Stimulated activated CD4-positive, alpha-beta T cell treated with anti-CD3 and anti-CD28 coated beads, Interleukin-1b, Interleukin-23, amount 100 ng/mL, for 4 hours (primary cell): ENCODE measurements at places on chromosomes 11 and 22.

DNA sequence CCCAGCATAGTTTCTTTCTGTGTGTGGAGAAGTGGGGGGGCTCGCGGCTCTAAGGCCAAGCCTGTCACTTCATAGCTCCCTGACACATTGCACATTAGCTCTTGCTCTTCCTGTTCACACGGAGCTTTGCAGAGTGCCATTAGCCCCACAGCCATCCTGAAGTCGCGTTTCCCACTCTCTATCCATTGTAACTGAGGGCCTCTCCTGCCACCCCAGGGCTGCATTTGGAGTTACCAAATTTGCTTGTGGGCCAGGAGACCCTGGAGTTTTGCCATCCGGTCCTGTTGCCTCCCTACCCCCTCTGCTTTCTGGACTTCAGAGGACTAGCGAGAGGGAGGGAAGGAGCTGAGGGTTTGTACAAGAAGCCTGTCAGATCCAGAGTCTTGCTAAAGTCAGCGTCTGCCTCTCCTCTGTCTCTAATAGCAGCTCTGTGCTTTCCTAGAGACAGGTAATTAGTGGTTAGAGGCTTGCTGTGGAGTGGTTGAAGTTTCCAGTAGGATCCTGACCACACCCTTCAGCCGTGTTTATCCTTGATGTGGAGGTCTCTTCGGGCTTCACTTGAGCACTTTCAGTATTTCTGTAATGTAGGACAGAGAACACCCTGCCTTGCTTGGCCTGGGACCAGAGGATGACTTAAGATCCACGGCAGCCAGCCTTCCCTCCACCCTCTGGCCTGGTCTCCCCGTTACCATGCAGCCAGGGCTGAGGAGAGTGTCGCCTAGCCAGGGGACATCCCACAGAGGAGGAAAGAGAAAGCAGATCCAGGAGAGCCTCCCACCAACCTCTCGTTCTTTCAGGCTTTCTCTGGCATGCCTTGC, 14.1 kb downstream of the DCPS start:
- no peak for DNase-seq

DNA sequence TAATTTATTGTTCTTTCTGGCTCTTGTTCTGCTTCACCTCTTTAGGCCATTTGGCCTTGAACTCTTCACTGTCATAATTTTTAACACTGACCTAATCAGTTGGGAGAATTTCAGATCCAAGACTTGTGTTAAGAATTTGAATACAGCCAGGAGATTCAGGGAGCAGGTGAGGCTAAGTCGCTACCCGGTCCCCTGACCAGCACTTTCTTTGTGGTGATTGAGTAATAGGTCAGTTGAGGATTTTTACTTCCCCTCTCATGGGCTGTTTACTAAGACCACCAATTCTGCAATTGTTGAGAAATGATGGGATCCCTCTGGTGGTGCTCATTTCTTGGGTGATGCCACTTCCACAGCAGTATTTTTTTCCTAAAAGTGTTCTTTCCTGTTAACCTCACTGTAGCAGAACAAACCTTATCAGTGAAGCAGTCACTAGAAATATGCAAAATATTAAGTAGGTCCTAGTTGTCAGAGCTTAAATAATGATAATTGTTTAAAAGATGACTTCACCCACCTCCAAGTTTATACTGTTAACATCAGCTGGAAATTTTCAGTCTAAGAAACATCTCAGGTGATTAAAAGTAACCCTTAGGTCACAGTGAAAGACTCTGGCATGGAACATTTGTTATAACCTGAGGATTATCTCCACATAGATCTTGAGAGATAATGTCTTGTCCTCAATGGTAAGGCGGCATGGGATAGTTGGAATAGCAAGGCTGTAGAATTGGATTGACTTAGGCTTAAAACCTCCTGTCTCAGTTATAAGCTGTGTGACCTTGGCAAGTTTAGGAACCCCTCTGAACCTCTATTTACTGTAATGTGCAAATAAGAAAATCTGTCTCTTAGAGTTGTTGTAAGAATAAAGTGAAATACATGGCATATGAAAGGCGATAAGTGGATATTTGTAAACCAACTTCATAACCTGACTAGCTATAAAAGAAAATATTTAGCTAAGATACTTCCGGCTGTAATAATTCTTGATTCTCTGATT, 41.3 kb downstream of the POLD3 start:
- no peak for DNase-seq

GRCh38 chr11:72293910-72294615, 50.1 kb upstream of the PHOX2A start:
- DNase-seq, result no peak

DNA sequence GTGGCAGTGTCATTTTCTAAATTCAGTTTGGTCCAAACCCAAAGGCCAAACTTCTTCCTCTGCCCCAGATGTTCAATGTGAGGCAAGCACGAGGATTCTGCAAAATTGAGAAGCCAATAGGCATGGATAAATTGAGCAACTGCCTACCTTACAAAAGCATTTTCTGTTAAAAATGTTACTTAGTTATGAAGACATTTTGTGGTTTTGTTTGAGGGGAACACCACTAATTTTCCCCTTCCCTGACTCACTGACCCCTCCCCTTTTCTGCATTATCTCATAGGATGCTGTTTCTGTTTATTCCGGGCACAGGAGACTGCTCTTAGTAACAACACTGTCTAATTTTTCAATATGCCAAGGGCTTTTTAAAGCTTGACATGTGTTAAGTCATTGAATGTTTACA, 462.8 kb downstream of the INSC start:
- no peak for DNase-seq

GRCh38 chr11:95698676-95699557, 90.7 kb downstream of the FAM76B start:
- no peak for DNase-seq

- no peak for DNase-seq
These were observed 14.5 kb upstream of the CAVIN3 start for GRCh38 chr11:6334806-6335205.

DNA sequence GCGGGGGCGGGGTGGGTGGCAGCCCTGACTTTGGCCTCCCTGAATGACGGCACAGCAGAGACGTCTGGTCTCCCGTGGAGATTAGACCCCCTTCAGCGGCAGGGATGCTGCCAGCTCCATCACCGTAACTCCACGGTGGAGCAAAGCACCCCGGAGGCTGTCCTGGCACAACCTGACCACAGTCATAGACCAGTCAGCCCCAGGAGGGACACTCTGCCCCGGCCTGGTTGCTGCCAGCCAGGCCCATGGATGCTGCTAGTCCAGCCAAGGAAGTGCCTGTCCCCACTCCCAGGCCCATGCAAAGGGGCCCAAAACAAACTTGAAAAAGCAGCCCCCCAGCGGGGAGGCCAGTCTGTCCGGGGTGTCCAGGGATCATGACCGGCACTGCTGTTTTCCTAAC, 11.5 kb upstream of the ANO1 start:
- DNase-seq, result no peak

GRCh38 chr22:35840302-35840739, 122.6 kb downstream of the APOL5 start:
- no peak for DNase-seq

DNA sequence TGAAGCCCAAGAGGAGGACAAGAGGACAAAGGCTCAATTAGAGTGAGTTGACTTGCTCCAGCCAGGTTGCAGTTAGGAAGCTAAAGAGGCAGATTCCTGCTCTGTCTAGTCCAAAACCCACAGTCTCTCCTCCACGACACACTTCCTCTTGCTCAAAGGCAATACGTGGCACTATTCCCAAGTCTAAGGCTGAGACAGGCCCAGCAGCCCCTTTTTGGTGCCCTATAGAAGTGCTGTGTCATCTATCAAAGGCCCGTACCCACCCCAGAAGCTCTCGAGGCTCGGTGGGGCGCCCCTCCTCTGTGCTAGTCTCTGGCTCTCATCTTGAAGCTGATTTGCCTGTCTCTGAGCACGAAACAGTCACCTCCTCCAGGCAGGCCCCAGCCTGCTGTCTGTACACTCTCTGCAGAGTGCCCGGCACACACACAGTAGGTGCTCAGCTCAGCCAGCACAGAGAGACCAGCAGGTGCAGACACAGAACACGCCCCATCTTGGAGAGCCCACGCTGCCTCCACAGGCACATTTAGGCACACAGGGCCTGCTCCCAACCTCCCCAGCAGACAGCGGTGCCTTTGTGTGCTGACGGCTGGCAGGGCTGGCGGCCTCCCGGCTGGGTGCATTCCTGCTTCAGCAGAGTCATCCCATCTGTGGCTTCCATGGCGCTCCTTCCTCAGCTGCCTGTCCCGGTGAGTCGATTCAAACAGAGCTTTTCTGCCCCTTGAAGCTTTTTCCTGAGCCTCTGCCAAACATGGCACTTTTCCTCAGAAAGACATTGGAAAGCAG, 52.8 kb downstream of the MYH9 start:
- DNase-seq, result no peak

- DNase-seq, result no peak
These were observed 24.6 kb downstream of the MYBPC3 start for GRCh38 chr11:47327949-47328348.

DNA sequence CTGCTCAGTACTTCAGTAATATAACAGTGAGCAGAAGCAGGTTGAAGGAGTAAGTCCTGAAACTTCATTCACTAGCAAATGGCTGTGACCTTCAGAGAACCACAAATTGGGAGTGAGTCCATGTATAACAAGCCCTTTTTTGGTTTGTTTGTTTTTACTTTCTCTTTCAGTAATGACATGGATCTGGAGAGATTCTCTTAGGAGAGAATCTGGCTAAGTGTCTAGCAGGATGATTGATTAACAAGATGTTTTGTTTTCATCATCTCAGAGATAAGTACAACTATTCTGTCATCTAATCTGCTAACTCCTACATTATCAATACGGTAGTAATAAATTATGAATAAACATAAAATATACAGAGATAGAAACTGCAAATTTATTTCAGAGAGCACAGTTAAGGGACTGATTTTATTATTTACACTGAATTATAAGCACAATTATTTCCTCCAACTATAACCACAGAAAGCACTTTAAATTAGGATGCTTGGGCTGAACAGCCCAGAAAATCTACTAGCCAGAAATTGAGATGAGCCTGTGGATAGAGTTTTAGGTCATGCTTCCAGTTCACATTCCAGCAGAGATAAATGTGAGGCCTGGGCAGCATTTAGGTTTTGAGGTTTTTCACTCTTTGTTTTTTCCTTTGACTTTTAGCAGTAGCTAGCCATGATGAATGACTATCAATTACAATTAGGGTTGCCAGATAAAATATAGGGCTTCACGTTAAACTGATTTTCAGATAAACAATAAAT, 429.3 kb upstream of the FAT3 start:
- DNase-seq, result no peak

DNA sequence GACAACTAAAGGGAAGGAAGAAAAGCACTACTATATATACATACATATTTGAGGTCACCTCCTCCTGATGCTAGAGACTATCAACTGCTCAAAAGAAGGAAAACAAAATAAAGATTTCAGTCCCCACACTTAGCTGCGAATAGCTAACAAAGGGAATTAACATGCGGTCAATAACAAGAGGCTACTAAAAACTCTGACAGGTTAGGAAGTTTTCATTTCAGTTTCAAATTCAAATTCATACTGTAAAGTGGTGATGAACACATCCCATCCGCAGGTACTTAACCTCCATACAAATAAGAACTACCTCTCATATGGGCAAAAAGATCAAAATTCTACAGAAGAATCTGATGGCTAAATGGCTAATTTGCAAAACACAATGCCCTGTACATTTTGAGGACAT, 2.6 kb downstream of the NAP1L4 start:
- no peak for DNase-seq

- DNase-seq, result no peak
These were observed 13.3 kb downstream of the CSNK1E start for GRCh38 chr22:38303974-38304373.

GRCh38 chr11:84333221-84333620, 1047.1 kb upstream of the CCDC90B start:
- DNase-seq, result no peak

DNA sequence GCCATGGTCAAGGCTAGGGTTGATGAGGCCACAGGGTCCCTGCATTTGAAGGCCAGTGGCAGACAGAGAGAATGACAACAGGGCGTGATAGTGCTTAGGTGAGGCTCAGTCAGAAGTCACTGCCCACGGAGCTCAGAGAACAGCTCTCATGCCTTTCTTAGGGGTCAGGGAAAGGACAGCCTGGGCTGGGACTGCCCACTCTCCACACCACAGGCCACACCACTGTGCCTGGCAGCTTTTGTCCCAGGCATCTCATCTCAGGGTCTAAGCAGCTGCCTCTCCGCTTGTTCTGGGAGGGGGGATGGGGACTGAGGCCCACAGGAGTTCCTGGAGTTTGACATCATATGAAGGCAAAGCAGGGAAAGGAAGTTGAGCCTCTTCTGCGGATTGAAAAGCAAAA, 150.2 kb upstream of the B3GAT1 start:
- no peak for DNase-seq

DNA sequence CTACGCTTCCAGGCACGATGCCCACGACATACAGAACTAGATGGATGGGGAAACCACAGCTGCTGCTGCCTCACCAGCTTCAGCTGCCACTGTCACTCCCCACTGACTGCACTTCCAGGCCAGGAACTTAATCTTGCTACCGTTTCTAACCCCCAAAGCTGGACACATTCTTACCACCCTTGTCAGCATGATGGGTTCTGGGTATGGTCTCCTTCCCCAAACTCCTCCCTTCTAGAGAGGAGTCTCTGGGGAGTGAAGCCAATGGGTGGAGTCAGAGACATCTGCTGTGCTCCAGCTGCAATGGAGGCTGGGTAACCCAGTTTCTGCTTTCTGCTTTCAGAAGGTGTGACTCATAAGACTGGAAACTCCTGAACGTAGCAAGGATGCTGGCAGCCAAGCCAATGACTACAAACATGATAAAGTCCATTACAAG, 87.0 kb upstream of the THY1 start:
- no peak for DNase-seq

DNA sequence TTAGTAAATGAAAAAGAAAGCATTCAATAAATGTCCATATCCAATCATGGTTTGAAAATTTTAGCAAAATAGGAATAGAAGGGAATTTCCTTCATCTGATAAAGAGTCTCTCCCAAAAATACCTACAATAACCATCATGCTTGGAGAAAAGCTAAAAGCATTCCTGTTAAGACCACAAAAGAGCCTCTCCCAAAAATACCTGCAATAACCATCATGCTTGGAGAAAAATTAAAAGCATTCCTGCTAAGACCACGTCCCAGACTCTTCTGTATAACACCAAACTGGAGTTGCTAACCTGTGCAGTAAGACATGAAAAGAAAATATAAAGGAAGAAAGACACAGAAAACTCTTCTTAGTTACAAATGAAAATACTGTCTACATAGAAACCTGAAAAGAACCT, 69.4 kb downstream of the LINC01488 start:
- no peak for DNase-seq

DNA sequence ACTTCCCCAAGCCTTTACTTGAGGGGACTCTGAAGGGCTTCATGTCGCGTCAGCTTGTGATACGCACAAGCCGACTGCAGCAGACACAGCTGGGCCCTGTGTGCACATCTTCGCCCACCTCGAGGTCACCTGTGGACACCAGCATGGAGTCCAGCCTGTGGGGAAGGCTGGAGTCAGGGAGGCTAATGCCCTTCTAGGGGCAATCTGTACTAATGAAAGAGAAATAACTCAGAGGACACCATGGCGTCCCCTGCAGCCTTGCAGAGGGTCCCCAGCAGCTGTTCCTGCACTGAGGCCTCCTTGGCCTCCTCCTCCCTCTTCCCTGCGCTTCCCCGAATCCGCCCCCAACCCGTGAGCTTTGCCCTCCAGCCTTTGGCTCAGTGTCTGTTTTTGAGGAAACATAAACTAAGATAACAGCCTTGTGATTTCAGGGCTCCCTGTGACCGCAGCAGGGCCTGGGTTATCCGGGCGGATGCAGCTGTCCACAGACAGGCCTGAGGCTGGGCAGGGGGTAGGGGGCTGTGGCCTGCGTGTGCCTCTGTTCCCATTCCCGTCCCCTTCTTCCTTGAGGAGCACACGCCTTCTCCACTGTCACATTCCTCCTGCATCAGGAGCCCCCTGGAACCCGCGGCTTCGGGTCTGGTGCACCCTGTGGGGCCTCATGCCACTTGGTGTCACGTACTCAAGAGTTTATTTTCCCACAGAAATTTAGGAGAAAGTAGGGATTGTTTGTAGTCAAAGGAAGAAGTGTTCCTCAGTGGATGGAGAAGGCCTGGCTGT, 25.0 kb downstream of the KRTAP5-5 start:
- no peak for DNase-seq
